CD4-positive, alpha-beta memory T cell (primary cell): ENCODE measurements at places on chromosomes 11 and 22.

DNA sequence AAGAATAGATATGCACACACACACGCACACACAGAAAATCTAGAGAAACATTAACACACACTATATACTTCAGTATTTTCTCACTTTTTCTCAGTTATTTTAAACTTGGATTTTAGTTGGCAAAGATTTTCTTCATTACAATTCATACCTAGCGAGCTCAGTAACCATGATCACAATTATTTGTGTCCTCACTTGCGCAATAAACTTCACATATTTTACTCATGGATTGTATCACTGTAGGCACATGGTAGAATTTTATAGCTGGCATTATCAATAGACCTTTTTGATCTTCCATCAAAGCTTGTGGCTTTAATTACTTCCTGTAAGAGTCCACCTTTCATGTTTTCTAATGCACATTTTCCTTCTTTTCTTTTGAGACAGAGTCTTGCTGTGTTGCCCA, 4.8 kb upstream of the XKR3 start:
- no peak for DNase-seq

GRCh38 chr11:114857281-114857680, 179.0 kb downstream of the NXPE2 start:
- DNase-seq = no peak

DNA sequence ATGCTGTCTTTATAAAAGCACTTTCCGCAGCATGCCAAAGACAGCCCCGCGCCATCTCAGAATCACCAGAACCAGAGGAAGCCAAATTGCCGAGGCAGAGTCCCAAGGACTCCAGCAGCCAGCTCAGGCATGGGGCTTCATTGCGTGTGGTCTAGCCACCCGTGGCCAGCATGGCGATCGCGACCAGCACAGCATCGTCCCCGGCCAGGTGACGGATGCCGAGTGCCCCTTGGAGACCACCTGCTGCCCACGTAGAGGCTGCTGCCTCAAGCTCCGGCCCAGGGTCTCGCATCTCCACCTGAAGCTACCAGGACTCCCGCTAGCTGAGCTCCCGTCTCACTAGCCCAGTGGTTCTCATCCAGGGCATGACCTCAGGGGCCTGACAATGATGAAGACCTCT, 92.7 kb downstream of the TRMU start:
- no peak for DNase-seq

DNA sequence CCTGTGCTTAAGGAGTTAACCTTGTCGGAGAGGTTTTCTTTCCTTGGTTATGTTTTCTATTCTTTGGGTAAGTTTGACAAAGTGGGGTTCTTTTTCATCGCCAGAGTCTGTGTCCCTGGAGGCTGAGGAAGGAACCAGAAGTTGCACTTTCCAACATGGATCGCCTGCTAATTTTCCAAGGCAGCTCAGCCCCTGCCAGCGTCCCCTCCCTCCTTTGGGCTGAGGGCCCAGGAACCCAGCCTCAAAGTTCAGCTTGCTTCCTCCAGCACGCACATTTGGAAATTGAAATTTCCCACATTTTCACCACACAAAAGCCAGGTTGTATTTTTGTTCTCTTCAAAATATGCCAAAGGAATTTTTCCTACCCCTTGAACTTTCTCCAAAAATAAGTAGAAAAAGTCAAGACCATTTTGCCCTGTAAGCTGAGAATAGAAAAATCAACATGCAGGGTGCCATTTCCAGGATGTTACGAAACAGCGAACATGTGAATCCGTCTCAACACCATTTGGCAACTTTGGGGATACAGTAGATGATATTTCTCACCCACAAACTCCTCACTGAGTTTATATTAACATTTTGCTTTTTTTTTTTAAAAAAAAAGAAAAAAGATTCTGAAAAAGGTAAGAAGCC, 343.5 kb downstream of the TENM4 start:
- DNase-seq = no peak

DNA sequence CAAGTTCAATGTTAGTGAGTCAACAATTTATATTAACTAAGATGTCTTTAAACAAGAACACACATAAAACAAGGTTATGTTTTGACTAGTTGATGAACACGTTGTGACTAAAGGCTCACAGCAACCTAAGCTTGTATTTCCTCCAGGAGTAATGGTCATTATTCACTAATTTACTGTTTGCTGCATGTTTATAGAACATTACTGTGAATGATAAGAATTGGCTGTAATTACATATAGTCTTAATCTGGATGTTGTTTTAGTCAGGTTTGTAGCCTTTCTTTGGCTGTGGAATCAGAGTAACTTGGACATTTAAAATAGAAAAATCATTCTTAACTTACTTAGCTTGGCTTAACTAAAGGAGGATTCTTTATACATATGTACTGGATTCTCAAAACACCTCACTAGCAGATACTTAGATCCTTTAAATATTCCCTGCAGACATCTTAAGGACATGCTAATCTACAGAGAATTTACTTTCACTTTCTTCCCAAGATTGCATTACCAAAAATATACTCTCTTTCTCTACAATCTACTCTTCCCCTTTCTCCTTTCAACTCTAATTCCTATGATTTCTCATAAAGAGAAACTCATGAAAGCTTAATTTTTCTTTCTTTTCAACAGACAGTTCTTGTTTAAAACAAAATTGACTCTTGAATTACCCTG, 319.7 kb upstream of the CTSC start:
- DNase-seq = no peak
